ENCODE measurements at places on chromosomes 4 and X.

- no peak for DNase-seq
Observed at GRCh38 chr4:168981460-168981859, 28.6 kb downstream of the CBR4 start.

DNA sequence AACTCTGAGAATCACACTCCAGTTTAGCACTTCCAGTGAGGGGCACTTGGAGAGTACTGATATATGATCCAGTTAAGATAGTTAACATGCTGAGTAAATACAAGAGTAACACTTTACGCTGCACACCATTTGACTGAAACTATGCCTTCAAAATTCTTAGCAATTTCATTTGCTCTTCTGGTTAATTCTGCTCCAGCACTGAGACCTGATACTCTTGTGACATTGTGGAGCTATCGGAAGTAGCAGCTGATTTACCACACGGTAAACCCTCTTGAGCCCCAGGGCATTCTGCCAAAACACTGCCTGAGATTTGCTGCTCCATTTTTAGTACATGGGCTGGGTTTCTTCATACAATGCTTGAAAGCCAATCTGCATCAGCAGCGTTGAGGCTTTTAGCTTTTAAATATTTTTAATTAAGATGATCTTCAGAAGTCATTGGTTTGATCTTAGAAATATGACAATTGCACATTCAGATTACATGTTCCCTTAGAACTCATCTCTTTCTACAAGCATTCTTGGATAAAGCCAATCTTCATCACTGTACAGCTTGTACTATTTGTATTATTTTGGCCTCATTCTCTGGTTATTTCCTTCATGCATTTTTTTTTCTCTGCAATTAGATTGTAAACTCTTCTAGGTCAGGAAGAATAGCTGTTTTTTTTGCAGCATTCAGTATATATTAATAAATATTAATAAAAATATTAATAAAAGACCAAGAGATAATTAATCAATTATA lies 67.8 kb upstream of the ETNPPL start:
- no peak for DNase-seq

- no peak for DNase-seq
Observed at GRCh38 chr4:77776182-77777134, 42.7 kb downstream of the CNOT6L start.

GRCh38 chr4:8108261-8108660 lies 50.4 kb downstream of the ABLIM2 start:
- DNase-seq, result no peak

DNA sequence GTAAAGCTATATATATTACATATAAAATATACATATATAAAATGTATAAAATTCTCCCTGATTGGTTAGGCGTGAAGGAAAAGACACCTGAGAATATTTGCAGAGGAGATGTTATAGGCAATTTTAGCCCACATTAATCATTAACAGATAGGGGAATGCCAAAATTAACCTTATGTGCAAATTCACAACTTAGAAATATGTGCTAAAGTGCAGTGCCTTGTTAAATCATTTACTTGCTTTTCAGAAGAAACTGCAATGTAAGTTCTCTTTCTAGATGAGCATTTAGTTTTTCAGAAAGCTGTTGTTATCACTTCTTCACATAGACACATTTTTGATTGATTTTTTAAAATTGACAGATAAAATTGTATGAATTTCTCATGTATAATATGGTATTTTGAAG lies 5.6 kb downstream of the TASL start:
- no peak for DNase-seq

DNA sequence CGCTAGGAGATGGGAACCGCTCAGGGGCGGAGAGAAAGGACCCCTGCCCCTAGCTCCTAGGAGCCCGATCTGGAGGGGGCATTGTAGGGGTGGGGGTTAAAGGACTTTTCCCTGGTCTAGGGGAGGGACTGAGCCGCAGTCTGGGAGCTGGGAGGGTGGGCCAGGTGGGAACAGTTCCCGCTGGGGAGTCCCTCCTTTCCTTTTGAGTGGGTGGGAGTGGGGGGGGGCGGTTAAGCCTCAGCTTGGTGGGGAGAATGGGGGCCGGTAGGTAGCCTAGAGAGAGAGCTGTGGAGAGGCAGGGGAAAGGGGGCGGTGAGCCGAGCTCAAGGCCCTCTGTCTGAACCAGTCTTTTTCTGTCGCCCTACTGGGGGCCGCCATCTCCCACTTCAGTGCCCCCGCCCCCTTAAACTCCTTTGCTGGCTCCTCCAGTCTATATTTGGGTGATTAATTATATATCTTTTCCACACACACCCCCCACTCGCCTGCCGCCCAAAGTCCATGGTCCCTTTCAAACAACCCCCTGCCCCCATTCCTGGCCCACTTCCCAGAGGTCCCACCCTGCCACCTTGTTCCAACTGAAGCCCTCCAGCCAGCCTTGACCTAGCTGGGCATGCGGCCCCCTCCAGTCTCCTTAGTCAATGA lies 822 bp downstream of the ZNF275 start:
- no peak for DNase-seq

- peak; percentile 39 for DNase-seq
Observed at GRCh38 chr4:15654593-15655222, 449 bp downstream of the FBXL5 start.

DNA sequence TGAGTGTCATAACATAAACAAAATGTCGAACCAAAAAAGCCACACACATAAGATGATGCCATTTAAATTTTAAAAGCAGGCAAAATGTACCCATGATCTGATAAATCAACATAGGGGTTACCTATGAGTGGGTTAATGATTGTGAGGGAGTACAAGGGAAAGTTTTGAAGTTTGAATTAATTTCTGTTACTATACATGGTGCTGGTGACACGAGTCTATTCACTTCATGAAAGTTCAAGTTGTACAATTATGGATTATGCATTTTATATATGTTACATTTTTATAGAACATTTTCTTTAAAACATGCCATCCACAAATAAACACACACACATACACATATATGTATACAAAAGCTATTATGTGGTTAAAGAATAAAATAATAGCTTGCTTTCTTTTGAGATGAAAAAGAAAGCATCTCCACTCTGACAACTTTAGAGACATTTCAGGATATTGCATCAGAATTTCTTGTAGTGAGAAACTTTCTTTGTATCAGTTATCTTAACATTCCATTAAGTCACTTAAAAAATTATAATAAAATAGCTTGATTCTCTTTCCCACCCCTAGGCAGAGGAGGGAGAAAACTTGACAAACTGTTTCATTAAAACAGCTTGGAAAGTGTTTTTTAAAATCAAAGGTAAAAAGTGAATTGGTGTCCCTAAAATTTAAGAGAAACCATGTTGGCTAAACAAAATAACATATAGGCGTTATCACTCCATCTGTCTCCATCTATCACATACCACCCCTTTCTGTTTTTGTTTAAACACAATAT lies 891.8 kb upstream of the NDST4 start:
- DNase-seq, result peak; percentile 15

DNA sequence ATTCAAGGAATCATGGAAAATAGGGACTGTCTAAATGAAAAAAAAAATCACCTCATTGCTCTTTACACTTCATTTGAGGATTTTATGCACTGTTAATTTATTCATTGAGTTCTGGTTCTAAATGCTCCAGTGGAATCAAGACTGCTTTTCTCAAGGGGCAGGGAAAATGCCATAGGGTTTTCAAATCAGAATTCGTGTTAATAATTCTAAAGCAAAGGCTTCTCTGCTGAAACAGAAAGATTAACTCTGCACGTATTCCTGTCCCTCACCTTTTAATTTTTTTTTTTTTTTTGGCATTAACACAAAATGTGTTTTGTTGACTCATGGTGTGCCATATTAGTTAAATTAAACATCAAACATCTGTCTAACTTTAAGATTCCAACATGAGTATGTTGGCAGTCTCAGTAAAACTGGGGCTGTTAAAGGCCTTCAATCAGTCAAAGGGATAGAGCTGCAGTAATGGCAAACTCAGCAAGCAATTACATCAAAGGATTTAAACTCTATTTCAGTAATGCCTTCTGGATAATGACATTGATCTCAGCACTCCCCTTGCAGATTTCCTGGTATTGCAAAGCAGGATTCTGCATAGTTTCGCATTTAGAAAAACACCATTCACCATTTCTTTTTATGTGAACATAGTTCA lies 878.1 kb downstream of the RAPGEF2 start:
- no peak for DNase-seq

DNA sequence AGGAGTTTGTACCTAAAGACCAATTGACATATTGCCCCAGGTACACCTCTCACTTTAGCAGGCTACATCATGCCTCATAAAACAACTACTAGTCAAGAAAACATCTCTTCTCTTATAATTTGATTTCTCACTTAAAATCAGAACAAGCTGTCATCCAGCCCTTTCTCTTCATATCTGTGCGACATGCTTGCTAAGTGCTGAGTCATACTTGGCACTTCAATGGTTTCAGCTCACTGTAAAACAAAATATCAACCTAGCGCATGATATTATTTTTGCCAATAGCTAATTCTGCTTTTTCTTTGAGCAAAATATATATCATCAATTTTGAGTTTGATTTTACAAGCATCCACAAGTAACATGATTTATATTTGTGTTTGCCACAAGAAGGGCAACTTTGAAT lies 27.9 kb upstream of the FUNDC1 start:
- no peak for DNase-seq

GRCh38 chrX:19513383-19513782 lies 1.9 kb downstream of the MAP3K15 start:
- no peak for DNase-seq

DNA sequence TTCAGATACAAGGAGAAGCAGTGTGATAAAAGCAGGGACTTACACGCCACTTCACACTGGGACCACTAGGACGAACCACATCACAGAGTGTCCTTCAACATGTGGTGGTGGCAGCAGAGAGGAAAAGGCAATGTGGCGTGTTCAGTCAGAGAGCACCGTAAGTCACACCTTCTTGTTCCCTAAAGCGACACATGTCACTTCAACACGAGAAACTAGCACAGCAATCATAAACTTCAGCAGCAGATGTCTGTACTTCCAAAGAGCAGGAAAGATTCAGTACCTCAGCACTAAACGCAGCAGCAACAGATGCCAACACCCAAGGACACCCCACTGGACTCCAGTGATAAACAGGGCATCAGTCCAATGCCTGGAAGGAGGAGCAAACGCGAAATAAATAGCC lies 96.7 kb downstream of the AREG start:
- DNase-seq, result no peak

GRCh38 chr4:181143250-181143854 lies 1099.8 kb upstream of the TENM3 start:
- DNase-seq, result peak; percentile 69

- no peak for DNase-seq
Observed at GRCh38 chrX:25754399-25754798, 383.7 kb upstream of the MAGEB18 start.

DNA sequence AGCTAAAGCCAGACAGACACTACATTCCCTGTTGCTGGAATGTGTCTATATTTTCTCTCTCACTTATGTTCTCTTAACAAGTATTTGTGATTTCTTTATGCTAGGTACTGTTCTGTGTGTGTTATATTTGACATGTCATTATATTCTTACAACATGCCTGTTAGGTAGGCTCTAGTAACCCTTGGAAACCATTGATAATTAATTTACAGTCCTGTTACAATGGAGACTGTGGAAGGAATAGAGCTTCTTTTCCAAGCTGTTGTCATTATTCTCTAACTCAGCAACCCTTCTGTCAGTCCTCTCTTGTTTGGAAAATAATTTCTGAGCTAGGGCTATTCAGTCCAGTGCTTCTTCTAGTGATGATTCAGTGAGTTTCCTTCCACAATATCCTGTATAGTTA lies 419.1 kb upstream of the BOD1L1 start:
- no peak for DNase-seq

GRCh38 chr4:53912766-53913497 lies 151.5 kb downstream of the CHIC2 start:
- no peak for DNase-seq

- DNase-seq, result no peak
Observed at GRCh38 chrX:114619874-114620273, 36.0 kb downstream of the HTR2C start.

GRCh38 chr4:2651546-2651945 lies 104.6 kb downstream of the TNIP2 start:
- DNase-seq, result no peak

DNA sequence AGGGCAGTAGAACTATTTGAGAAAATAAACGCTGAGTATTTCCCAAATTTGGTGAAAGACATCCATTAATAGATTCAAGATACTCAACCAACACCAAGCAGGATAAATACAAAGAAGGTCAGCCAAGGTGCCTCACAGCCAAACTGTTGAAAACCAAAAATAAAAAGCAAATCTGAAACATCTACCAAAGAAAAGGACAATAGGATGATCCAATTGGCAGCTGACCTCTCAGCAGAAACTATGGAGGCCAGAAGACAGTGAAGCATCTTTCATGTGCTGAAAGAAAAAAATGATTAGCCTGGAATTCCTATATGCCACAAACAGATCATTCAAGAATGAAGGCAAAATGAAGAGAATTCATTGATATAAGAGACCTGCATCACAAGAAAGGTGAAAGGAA lies 44.9 kb downstream of the USP46 start:
- DNase-seq, result no peak

DNA sequence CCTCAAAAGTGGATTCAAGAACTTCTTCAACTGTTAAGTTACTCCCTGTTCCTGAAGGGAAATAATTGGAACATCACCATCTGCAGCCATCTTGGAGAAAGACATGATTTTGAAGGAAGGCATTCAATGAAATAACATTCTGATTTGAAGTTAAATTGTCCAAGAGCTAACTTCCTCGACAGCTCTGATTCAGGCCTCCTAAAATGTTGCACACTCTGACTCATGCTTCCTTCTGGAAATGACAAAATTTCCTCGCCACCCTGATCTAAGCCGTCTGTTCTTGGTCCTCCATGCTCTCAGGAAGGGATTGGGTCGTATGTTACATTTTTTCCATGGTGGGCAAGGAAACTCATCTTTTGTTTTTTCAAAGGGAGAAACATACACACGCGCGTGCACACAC lies 496.9 kb upstream of the DIPK2B start:
- DNase-seq, result no peak

DNA sequence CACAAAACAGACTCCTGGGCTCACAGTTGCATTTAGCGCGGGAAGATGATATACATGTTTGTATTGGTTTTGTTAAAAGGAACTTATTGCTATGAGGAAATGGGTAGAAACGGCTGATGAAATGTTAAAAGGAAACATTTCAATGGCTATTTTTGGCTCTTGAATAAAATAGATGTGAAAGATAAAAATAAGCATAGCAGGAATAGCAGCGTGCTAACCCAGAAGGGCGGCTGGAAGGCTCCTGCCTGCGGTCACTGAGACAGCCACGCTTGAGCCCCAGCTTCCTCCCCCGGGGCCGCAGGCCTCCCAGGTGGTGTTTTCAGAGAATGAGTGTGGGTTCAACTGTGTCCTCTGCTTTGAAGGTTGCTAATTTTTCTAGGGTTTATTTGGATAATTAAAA lies 35.0 kb upstream of the CLCN4 start:
- no peak for DNase-seq

- no peak for DNase-seq
Observed at GRCh38 chr4:6078560-6078959, 60.3 kb upstream of the C4orf50 start.

GRCh38 chrX:132716006-132716405 lies 227.2 kb upstream of the MBNL3 start:
- no peak for DNase-seq

All from LoVo (cell line).